ENCODE measurements at places on chromosomes 5 and 9.

GRCh38 chr5:41122459-41122858 lies 51.3 kb upstream of the MROH2B start:
- DNase-seq = no peak

DNA sequence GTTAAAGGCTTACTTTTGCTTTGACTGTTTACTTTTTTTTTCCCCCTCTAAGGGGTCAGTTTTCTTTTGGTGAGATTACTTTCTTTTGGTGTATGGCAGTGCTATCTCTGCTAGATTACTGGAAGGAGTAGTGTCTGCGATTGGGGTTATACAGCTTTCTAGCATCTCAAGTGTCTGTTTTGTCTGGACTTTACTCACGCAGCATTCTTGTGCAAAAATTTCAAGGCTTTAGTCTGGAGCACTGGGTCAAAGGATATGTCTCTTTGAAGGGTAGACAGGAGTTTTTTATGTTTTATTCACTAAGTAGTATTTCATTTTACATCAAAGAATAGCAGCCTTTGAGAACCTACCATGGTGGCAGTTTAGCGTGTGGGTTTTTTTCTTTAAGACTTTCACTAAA lies 52.6 kb downstream of the NDUFS4 start:
- no peak for DNase-seq

DNA sequence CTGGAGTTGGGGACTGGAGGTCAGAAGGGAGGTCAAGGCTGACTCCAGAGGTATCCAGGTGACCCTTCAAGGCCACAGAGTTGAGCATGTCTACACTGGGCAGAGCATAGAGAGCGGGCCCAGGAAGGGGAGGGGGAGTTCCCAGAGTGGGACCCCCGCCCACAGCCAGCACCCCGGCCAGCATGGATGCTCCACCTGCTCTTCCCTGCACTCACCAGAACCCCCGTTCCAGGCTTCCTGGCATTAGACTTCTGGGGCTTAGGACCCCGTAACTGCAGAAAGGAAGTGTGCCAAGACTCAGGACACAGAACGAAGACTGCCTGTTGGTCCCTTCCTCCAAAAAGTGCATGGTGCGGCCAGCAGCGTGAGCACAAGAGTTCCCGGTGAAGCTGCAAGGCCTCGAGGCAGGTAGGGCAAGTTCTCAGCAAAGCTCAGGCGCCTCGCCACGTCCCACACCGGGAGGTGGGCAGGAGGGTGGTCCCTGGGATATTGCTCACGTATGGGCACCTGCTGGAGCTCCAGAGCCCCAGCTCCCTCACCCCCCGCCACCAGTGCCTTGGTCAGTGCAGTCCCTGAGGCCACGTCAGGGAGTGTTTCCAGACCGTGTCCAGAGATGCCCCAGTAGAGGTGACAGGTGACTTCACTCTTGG lies 13.8 kb downstream of the ABO start:
- no peak for DNase-seq

DNA sequence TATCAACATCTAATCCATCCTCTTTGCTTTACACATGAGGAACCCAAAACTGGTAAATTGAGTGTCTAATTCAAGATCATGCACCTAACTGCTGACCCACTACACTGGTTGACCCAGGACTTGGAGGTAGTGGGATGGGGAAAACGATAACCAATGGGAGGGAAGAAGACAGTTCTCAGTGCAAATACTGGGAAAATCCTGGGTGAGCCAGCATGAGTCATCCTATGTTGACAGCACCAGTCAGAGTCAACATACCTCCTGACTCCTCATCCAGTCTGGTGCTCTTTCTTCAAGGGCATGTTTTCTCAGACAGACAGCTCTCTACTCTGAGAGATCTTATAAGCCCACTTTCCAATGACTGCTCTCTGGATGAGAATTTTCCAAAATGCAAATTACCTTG lies 232.8 kb upstream of the PTGER4 start:
- DNase-seq = no peak

GRCh38 chr9:38215465-38215864 lies 146.4 kb upstream of the SHB start:
- no peak for DNase-seq

GRCh38 chr5:59956130-59956783 lies 62.7 kb upstream of the PDE4D start:
- DNase-seq = no peak

DNA sequence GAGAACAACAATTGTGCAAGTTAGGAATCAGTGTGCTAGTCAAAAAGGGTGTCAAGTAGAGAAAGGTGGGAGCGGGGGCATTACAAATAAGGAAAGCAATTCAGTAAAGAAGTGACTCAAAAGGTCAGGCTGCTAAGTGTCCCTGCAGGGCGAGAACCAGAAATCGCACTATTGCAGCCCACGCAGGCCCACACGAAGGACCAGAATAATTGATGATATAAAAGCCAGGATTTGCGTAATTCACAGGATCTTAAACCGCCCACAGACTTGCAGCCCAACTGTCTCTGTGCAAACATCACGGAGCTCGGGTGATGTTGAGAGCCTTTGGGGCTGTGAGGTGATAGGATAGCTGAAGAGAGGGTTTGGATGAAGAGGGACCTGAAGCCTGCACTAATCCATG lies 349.0 kb downstream of the BRINP1 start:
- DNase-seq = no peak

- DNase-seq = no peak
These were observed 491 bp downstream of the APC start for GRCh38 chr5:112738191-112738560.

- DNase-seq = no peak
These were observed 303.5 kb upstream of the ST8SIA4 start for GRCh38 chr5:101206534-101206933.

DNA sequence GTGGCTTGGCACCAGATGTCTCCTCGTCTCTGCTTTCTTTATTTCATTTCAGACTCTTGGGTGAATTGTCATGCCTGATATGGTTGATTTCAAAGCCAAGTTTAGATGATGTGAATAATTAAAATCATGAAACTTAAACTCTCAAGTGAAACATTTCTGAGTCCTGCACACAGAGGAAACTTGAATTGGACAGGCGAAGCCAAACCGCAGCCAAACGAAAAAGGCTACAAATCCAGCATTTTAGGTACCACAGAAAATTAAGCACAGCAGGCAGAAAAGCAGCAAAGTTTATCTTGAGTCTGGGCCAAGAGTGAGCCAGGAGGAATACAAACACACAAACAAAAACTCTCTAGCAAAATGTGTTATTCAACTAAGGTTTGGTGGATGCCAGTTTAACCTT lies 659.8 kb upstream of the KLF4 start:
- no peak for DNase-seq

GRCh38 chr5:56480078-56480704 lies 247.1 kb upstream of the ANKRD55 start:
- DNase-seq = no peak
